Left kidney (tissue), 8 donors: ENCODE measurements at places on chromosomes 6 and 20. TPM values are rescaled to one million over a fixed set of nuclear protein-coding genes. Genes with fewer than 3 reads are reported as not detected.

SOX18 gene
- 4.5 TPM for polyA plus RNA-seq

DNA sequence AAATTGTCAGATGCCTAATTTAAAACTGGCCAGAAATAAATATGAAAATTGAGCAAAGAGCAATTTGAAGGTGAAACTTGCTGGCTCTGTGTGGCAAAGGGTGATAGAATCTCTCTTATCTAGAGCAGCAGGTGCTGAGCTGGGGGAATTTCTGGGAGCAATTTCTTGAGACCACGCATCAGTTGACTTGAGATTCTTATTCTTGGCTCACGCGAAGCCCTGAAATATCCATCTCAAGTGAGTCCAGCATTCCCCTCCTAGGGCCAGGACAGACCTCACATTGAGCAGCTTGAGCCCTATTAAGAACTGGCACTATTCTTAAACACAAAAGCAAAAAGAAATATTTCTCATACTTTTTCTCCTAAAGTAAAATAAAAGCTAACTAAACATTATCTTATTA lies 66.3 kb downstream of the MAP7 start:
- no peak for DNase-seq

GRCh38 chr6:111462770-111463391 lies 20.1 kb downstream of the REV3L start:
- no peak for DNase-seq

DNA sequence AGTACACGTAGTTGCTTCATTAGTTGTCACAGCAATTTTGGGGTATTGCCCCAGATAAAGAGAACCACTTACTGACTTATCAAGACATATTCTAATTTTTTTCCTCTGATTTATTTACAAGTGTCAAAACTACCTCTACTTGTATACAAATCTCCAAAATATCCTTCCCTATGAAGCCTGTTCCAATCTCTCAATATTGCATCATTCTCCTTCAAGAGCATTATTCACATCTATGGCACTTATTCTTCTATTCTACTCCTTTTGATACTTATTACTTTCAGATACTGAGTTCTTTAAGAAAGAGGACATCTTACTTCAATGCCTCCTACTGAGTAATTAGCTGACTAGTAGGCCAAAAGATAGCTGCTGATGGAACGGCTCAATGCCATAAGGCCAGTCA lies 105.2 kb downstream of the SMLR1 start:
- DNase-seq, result no peak

GRCh38 chr20:20212675-20213096 lies 155.2 kb upstream of the INSM1 start:
- no peak for DNase-seq

DNA sequence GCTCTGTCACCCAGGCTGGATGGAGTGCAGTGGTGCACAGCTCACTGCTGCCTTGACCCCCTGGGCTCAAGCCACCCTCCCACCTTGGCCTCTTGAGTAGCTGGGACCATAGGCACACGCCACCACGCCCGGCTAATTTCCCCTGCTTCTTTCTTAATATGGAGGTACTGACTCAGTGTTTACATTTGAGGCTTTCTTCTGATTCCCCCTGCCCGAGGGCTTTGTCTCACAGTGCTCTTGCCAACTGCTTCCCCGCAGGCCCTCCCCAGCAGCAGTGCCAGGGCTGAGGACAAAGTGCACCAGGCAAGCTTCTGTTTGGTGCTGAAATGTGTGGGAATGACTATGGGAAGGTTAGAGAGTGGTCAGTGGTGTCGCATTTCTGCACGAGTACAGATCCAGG lies 34.8 kb downstream of the NR2E1 start:
- DNase-seq, result no peak
